ENCODE measurements at places on chromosomes 2 and 18.

DNA sequence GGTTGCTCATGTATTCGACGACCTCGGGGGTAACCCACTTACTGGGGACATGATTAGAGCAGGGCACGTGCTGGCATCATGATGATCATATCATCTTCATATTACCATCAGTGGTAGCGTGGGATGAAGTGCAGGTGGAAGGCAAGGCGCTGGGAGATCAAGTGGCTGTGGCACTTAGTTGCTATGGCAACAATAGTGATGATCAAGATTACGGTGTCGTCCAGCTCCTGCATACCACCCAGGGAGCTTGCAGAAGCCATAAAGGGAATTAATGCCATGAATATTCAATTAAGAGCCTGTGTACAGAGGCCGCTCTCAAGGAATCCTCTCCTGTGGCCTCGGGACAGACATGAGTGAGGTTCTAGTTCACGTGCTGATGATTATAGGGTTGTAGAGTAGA is 237.2 kb upstream of the COPS8 start:
- no peak for DNase-seq

- DNase-seq = no peak
Measured at GRCh38 chr2:19038071-19039015, 320.1 kb downstream of the OSR1 start.

- no peak for DNase-seq
Measured at GRCh38 chr2:42068571-42069178, 20.9 kb downstream of the PKDCC start.

DNA sequence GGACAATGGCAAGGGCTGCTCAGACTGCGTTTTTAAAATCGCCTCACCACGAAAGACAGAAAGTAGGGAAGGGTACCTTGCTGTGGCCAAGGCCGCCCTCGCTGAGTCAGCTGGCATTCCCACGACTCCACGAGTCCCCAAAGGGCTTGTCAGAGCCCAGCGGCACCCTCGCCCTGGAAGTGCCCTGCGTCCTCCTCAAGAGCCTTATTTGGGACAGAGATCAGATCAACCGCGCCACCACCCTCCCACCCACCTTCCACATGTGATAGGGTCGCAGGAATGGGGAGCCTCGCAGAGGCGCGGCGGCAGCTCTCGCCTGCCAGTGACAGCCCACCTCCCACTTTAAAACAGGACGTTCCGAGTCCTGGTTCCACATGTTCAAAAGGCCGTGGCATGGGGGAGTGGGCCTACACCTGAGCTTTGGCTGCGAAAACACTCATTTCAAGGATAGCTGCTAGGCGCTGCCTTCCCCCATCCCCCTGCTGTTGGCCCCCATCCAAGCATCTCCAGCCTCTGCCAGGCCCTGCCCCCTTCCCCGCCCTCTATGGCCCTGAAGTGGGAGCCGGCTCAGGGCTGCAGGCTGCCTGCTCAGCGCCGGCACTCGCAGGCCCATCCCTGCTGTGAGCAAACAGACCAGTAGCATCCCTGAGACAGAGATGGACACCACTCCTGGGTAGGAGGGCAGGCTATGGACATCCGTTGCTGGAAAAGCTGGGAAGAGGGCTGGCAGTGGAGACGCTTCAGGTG is 38.1 kb upstream of the ARHGEF4 start:
- DNase-seq = no peak

- DNase-seq = no peak
Measured at GRCh38 chr18:10588975-10589374, 63.1 kb downstream of the NAPG start.

DNA sequence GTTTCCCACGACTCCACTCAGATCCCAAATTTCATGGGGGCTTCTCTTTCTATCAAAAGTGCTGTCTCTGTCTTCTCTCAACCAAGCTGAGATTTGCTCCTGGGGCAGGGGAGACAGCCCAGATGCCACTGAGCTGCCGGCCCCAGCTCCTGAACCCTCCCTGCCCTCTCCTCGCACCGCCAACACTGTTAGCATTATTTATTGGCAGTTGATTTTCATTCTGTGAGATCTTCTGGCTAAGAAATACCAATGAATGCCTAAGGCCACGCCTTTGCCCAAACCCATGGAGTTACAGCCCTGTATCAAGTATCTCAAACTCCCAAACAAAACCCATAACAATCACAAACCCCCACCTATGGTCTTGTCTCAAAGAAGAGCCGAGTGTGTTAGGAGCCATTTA is 153.0 kb upstream of the TWIST2 start:
- no peak for DNase-seq

- DNase-seq = no peak
Measured at GRCh38 chr2:237218756-237219155, 133.1 kb downstream of the COPS8 start.

GRCh38 chr2:172768401-172768800 is 32.8 kb downstream of the RAPGEF4 start:
- DNase-seq = no peak

- no peak for DNase-seq
Measured at GRCh38 chr2:207256476-207257207, 90.9 kb upstream of the KLF7 start.
